ENCODE measurements at places on chromosomes 7 and 10. TPM values are rescaled to one million over a fixed set of nuclear protein-coding genes. Genes with fewer than 3 reads are reported as not detected.
A peak's percentile ranks its signal among the peaks of the same experiment; 100 is the strongest.

Gene HACD1
- total RNA-seq: 18.4 TPM

Gene HOXA1
- 0.72 TPM for total RNA-seq

DNA sequence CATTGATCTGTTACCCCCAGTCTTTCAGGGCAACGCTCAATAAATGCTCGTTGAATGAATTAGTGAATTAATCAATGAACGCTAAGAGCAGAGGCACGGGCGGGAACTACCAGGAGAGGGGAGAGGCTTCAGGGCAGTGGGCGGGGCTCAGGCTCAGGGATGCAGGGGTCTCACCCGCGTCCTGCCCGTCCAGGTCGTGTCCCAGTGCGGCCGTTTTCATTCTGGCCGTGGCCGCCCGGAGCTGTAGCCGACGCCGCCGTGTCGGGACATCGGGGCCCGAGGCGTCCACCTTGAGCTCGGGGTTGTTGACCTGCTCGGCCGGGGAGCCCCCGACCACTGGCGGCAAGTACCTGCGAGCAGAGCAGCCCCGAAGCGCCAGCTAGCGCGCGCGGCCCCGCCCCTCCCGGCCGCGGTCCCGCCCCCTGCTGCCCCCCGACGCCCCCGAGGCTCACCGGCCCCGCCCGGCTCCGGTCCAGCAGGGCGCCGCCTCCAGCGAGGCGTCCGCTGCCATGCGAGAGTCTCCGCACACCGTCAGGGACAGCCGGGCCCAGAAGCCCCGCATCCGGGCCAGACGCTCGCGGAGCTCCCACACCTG, 2.8 kb upstream of the GAL3ST4 start:
- DNase-seq: no peak

GRCh38 chr10:35783305-35783838, 141.3 kb upstream of the FZD8 start:
- peak; percentile 20 for DNase-seq

- DNase-seq: peak; percentile 42
Measured at GRCh38 chr7:150428671-150429451, 21.6 kb upstream of the GIMAP8 start.

Gene DLG5
- 42.7 TPM for total RNA-seq

DNA sequence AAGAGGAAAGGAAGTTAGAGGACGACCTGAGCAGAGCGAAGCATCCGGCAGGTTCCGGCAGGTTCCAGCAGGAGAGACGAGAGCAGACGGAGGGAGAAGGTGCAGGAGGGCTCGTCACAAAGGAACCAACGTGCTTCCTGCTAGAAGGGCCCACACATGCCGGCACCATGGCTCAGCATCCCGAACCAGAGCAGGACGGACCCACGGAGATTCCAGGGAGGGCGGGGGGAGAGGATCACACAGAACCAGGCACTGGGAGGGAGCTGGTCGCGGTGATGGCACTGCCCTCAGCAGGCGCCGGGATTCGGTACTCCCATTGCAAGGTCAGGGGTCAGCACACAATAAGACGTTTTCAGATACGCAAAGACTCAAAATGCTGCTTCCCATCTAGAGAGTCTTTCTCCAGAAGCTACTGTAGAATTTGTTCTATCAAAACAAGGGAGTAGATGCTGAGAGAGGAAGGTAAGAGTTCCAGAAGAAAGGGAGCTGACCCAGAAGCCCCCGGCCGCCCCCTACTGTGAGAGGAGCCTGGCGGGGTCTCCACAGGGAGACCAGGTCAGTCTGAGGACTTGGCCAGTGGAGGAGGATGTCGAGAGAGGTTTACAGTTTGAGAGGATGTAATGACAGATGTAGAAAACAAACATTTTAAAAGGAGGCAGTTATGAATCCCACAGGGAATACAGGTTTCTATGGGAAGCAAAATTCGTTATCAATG, 23.6 kb upstream of the PWWP2B start:
- DNase-seq: no peak

Gene OR2A7
- 0.98 TPM for total RNA-seq

DNA sequence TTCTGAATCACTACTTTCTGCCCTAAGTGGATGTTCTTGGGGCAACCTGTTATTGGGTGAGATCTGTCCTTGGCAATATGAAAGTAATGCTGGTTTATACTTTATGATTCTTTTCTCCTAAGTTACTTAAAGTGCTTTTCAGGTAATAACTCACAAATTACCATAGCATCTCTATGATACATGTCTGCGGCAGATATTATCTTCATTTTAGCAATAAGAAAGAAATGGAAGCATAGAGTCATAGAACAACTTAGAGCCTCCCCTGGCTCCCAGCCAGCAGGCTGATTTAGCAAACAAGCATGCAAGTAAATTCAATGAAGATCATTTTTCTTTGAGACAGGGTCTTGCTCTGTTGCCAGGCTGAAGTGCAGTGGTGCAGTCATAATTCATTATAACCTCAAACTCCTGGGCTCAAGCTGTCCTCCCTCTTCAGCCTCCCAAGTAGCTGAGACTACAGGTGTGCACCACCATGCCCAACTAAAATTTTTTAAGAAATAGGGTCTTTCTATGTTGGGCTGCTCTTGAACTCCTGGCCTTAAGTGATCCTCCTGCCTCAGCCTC, 38.1 kb upstream of the GRM8 start:
- DNase-seq: peak; percentile 8

GRCh38 chr7:106354822-106355221, 70.0 kb upstream of the NAMPT start:
- DNase-seq: no peak

- DNase-seq: no peak
Measured at GRCh38 chr10:3537518-3537917, 247.5 kb downstream of the KLF6 start.

DNA sequence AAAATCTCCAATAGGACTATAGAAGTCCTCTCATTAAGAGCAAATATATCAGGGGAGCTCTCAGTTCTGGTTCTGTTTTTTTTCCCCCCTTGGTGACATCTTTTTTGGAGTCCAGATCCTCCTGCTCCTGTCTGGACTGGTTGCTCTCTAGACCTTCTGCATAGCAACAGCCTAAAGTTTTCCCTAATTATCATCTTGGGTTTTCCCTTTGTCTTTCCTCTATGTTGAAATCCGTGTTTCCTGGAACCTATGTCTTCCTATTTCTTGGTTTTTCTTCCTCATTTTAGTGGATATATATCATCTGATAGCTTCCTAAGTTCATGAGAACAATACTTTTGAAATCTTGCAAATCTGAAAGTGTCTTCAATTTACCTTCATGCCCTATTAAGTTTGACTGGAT, 29.7 kb upstream of the MTERF1 start:
- no peak for DNase-seq

- DNase-seq: no peak
Measured at GRCh38 chr10:106911096-106911495, 253.4 kb downstream of the SORCS1 start.

- DNase-seq: no peak
Measured at GRCh38 chr7:41882256-41882655, 179.4 kb upstream of the INHBA start.

Gene DPP6
- not detected for total RNA-seq

Gene TAF6
- 42.7 TPM for total RNA-seq

- peak; percentile 45 for DNase-seq
Measured at GRCh38 chr10:98262571-98262970, 5.4 kb downstream of the LOXL4 start.

GRCh38 chr10:11581213-11581612, 30.2 kb downstream of the USP6NL start:
- peak; percentile 6 for DNase-seq

- DNase-seq: peak; percentile 82
Measured at GRCh38 chr10:130022511-130023299, 58.6 kb upstream of the EBF3 start.

DNA sequence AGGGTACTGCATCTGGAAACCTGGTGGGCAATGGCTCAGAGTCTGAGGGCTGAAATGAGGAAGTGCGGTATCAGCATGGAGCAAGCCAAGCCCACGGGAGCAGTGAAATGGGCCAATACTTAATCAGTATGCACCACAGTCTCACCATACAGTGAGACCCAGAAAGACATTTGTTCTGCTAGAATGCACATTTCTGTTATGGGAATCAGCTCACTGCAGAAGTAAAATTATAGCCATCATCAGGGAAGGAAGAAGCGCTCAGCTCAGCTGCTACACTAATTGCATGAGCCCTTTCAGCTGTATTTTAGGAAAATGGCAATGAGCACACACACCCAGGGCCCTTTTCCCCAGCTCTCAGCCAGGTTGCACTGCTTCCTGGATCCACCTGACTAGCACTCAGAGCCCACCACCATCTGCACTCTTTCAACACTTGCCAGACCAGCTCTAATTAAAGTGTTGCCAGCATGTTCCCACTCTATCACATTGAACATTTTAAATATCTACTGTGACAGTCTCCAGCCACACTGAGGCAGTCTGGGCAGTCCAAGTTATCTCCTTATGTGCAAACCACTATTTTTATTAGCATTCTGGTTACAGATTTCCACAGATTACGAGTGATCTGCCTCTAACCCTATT, 44.2 kb upstream of the PIK3AP1 start:
- no peak for DNase-seq

Gene SPDYE16
- 0.09 TPM for total RNA-seq

DNA sequence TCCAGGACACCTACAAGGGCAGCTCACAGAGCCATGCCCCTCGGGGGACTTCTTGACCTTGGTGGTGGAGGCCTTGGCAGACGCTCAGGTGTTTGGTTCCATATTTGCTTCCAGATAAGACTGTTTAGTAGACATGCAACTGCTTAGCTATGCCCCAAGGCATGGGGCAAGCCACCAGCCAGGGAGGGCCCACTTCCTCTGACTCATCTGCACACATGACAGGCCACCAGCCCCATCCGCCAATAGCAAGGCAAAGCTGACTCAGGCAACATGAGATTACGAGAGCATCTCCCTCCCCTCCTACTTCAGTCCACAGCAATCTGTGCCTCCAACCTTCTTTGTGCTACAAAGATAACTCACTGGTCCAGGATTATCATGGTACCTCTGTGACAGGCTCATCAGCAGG, 54.9 kb downstream of the KCNMA1 start:
- peak; percentile 62 for DNase-seq

DNA sequence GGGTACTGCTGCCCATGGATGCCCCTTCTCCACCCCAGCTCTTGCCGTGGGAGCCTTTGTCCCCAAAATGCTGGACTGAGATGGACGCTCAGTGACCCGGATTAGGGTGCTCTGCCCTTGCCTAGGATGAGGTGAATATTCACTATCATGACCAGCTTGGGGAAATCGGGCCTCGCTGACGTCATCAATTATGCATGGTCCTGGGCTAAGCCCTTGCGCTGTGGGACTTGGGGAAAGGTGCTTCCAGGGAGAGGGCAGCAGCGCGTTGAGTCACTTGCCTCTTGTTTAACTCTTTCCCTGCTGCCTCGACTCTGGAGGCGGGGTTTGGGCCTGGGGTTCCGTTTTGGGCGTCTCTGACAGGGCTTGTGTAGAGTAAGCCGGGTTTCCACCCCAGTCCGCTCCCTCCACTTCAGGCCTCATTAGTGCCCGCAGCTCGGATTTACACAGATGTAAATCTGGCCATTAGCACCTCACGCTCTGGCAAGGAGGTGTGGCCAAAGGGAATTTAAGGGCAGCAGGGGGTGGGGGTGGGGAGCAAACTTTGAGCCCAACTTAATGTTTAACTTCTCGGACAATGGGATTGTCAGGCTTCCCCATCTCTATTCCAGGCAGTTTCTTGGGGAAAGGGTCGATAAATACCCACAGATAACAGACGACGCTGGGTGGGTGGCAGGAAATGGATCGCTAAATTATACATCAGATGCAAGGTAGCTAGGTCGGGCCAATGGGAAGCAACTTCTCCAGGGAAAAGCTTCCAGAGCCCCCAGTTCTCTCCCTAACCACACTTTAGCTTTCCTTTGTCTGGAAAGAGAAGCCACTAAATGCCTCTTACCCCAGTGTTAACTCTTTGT, 51.3 kb upstream of the TCF7L2 start:
- peak; percentile 49 for DNase-seq

- DNase-seq: no peak
Measured at GRCh38 chr7:127961786-127962453, 69.3 kb downstream of the LRRC4 start.

- DNase-seq: no peak
Measured at GRCh38 chr10:61891906-61892585, 9.5 kb upstream of the ARID5B start.

Gene MRLN
- not detected for total RNA-seq

GRCh38 chr7:94003446-94004023, 620 bp downstream of the BET1 start:
- DNase-seq: peak; percentile 39

- DNase-seq: no peak
Measured at GRCh38 chr7:127485482-127485881, 93.0 kb upstream of the ZNF800 start.

Gene XRCC2
- 1.1 TPM for total RNA-seq

GRCh38 chr7:83155407-83155806, 7.3 kb downstream of the PCLO start:
- DNase-seq: no peak

DNA sequence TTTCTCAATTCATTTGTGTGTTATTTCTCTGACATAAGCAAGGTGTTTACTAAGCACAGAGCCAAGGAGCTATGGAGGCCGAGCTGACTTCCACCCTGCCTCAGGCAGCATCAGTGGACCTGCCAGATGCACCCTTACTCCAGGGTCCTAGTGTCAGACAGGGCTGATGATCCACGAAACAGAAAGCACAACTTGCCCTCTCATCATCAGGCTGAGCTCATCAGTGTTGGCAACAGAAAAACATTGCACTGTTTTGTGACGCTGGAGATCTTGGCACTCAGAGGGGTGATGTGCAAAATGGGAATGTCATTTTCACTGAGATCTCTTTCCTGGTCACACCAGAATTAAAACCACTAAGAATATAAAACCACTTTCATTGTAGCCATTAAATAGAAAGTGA, 201.8 kb downstream of the GLI3 start:
- DNase-seq: peak; percentile 59

DNA sequence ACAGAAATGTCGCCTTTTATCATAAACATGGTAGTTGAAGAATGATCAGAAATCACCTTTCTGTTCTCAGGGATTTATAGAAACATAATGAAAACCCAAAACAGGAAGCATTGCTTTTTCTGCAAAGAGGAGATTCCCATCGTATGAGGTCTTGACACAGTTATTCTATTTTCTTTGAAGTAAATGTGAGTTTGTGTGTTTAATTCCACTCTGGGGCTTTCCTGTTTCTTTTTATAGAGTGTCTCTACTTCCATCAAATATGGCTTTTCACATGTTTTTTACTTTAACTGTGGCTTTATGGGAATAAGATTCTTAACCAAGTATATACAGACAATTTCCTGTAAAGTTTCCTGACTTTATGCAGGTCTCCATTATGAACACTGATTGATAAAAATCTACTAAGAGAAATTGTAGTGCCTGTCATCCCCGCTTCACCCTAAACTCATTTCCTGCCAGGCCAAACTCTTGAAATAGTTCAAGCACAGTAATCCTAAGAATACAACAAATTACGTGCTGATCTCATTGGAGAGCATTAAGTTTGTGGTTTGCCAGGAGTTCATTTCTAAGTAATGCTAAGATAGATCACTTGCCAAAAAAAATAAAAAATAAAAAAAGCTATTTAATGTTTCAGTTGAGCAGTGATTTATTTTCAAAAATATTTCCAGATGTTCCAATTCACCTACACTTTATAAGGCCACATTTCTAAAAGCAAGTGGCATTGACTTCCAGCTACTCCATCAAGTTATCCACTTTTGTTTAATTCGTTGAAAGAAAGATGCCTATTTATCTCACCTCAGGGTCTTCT, 52.2 kb upstream of the SEC61G start:
- peak; percentile 90 for DNase-seq

- peak; percentile 39 for DNase-seq
Measured at GRCh38 chr7:82442492-82443035, 1.0 kb downstream of the CACNA2D1 start.
